Glutamatergic neuron (in vitro differentiated cells): ENCODE measurements at places on chromosomes 7 and 10. TPM values are rescaled to one million over a fixed set of nuclear protein-coding genes. Genes with fewer than 3 reads are reported as not detected.

DNA sequence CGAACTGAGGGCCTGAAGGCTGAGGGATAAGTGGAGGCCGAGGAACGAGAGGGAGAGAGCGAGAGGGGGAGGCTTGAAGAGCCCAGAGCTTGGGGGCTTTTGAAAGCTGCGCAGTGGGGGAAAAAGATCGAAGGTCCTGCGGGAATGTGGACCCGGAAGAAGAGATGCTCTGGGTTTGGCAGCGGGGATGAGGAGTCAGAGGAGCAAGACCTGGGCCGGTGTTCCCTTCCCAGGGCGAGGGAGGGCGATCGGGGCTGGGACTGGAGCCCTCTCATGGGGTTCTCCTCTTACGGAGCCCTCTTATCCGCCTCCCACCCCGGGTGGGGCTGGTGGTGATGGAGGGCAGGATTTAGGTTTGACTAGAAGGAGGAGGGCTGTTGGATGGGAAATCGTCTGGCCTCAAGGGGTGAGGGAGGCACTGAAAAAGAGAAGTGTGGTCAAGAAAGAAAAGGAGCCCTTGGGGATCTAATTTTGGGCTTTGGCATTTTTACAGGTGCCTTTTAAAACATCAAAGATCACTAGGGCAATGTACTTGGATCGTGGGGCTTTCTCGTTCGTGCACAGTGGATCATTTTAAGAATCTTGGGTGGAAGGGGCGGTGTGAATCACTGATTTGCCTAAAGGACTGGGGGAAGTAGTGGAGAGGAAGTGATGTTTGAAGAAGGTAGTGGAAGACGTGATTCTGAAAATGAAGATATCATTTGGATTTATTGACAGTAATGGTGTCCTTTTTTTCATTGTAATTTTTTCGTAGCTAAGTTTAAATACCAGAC, 637 bp downstream of the SAMD8 start:
- peak; percentile 65 for DNase-seq

GRCh38 chr7:92856436-92856835, 20.1 kb upstream of the CDK6 start:
- no peak for DNase-seq

GRCh38 chr7:2243458-2243857, 1.4 kb downstream of the NUDT1 start:
- no peak for DNase-seq

- DNase-seq: no peak
Observed at GRCh38 chr10:4704034-4704545, 121.9 kb upstream of the AKR1E2 start.

- DNase-seq: no peak
Observed at GRCh38 chr10:98098247-98098646, 36.2 kb upstream of the R3HCC1L start.

The ZMIZ1 gene
- 230 TPM for total RNA-seq

The ELAPOR2 gene
- 122 TPM for total RNA-seq

- DNase-seq: no peak
Observed at GRCh38 chr7:105794741-105795729, 81.4 kb downstream of the ATXN7L1 start.

GRCh38 chr7:133572087-133572486, 319.2 kb downstream of the EXOC4 start:
- no peak for DNase-seq

The DNAH11 gene
- 0.22 TPM for total RNA-seq

The HOXA9 gene
- total RNA-seq: not detected

The C10orf71 gene
- 0.12 TPM for total RNA-seq

The MMP21 gene
- not detected for total RNA-seq

The ADRB1 gene
- total RNA-seq: not detected

- no peak for DNase-seq
Observed at GRCh38 chr10:76428551-76429367, 997.3 kb downstream of the LRMDA start.

The SLC18A2 gene
- 12.0 TPM for total RNA-seq

GRCh38 chr10:43069211-43069515, 7.7 kb upstream of the RET start:
- no peak for DNase-seq

DNA sequence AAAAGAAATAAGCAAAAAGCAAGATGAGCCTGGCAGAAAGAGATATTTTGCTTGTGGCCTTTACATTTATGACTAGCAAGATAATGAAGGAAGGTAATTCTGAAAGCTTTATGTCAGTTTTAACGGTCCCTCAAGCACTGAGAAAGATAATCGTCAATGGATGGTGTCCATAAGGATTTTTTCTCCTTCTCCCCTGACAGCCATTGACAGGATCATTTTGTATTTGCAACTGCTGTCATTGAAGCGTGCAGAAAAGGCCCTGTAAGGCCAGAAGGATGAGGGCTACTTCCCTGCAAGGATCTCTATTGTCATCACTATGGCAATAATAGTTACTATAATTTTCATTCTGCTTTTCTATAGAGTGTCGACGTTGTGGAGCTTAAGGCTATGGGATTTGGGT, 994 bp upstream of the LRGUK start:
- no peak for DNase-seq

GRCh38 chr10:15744217-15744865, 24.6 kb upstream of the ITGA8 start:
- DNase-seq: peak; percentile 44

- peak; percentile 53 for DNase-seq
Observed at GRCh38 chr10:25176421-25176968, 1.7 kb downstream of the GPR158 start.

- no peak for DNase-seq
Observed at GRCh38 chr10:43043342-43043772, 33.5 kb upstream of the RET start.

DNA sequence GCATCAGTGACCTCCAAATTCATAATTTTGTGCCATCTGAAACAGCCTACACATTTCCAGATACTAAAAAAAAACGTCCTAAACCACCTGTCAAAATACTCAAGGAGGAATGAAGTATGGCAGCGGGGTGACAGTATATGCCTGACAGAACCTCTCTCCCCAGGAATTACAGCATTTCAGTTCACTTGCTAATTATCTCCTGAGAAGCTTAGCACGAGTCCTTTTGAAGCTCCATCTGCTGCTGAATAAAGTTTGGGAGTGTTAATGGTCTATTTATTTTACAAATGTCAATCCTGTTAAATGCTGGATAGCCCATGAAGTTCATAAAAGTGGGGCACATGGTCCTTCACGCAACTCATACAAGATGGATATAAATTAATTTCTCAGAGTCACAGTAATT, 29.4 kb upstream of the ANLN start:
- DNase-seq: no peak

GRCh38 chr7:119935418-119936025, 337.5 kb upstream of the KCND2 start:
- no peak for DNase-seq

GRCh38 chr7:945556-946255, 8.8 kb downstream of the ADAP1 start:
- no peak for DNase-seq

The OSBPL3 gene
- 37.5 TPM for total RNA-seq

DNA sequence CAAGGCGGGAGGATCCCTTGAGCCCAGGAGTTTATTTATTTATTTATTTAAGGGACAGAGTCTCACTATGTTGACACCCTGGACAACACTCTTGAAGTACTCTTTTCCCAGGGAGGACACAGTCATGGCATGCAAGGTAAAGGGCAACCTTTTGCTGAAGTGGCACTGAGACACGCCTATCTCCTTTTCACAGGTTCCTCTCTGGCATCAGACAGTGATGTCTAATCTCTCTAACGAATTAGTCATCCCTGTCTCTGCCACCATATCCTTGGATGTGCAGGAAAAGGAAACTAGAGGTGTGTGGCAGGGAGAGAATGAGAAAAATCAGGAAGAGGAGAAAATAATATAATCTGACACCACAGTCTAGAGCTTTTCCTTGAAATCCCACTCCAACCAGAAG, 19.5 kb downstream of the CPVL start:
- DNase-seq: no peak

The FAM237B gene
- not detected for total RNA-seq

- no peak for DNase-seq
Observed at GRCh38 chr10:123175389-123176387, 21.5 kb downstream of the BUB3 start.

The CALD1 gene
- 61.8 TPM for total RNA-seq

DNA sequence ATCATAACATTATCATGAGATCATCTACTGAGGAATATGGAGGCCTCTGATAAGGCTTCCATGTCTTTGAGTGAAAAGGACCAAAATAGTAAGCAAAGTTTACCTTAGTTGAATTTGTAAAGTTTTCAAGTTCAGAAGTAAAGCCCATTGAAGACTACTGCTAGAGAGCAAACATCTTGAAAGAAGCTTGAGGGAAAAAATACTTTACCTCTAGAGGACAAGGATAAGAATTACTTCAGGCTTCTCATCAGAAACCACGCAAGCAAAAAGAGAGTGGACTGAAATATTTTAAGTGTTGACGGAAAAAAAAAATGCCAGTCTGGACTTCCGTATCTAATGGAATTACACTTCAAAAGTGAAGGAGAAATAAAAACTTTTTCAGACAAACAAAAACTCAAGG, 114.3 kb downstream of the MPP7 start:
- DNase-seq: no peak

The EN2 gene
- 0.20 TPM for total RNA-seq

The HOXA5 gene
- not detected for total RNA-seq

The MYL10 gene
- total RNA-seq: not detected

The PRTFDC1 gene
- 14.4 TPM for total RNA-seq

The CALCR gene
- total RNA-seq: not detected

DNA sequence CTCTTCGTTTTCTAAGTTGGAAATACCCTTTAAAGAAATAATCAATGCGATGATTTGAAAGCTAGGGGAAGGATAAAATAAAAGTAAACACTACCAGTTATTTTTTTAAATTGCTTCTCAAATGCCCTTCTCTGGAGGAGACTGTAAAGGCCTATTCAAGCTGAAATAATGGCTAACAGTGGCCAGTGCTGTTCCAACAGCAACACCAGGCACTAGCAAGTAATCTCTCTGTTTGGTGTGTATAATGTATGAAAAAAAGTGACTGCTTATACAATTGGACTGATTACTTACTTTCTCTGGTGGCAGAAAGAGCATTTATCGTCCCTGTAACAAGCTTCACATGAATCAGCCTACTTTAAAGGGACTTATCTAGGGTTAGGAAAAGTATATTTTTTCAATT, 102.7 kb downstream of the CSTF2T start:
- DNase-seq: no peak

- DNase-seq: no peak
Observed at GRCh38 chr10:11177381-11177780, 159.7 kb downstream of the CELF2 start.

DNA sequence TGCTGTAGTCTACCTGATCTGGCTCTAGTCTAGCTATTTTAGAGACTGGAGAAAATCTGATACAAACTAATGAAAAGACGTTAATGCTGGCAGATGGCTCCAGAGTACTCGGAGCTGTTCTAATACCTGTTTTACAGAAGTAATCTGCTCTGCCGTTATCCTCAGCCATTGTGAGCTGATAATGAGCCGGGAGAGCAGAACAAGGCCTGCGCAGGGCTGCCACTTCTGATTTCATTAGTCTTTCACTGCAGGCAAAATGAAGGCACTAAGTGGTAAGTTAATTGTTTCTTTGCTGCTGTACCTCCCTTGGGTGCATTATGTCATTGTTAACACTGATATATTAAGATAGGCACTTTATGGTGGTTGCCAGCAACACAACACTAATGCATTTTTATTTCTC, 456.4 kb upstream of the PFKP start:
- peak; percentile 52 for DNase-seq

The GRID1 gene
- total RNA-seq: 8.0 TPM

- DNase-seq: no peak
Observed at GRCh38 chr10:13957856-13958255, 371.1 kb downstream of the PRPF18 start.

DNA sequence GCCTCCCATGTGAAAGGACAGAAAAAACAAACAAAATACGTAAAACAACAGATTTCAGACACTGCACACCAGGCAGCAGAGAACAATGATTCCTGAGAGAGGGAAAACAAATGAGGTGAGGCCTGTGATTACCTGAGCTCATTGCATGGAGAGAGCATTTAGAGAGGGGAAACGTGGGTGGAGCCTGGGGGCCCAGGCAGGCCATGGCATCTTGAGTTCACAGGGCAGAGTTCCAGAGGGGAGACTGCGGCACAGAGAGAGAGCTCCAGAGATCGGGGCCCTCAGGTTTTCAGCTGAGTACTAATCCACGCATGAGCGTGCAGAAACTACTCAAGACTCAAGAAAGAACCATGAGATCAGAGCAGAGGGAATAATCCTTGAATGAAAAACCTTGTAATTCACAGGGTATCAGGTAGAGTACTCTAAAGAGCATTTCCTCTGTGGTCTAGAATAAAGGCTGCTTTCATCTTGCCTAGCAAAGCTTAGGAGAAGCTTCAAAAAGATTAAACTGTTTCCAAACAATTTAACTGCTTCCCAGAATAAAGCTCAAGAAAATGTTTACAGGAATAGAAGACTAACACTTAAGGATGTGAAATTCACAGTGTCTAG, 46.6 kb upstream of the ARHGAP12 start:
- no peak for DNase-seq

- DNase-seq: no peak
Observed at GRCh38 chr7:129644634-129645230, 33.2 kb downstream of the NRF1 start.

The ABCB1 gene
- total RNA-seq: 0.78 TPM

The SERPINE1 gene
- total RNA-seq: not detected

DNA sequence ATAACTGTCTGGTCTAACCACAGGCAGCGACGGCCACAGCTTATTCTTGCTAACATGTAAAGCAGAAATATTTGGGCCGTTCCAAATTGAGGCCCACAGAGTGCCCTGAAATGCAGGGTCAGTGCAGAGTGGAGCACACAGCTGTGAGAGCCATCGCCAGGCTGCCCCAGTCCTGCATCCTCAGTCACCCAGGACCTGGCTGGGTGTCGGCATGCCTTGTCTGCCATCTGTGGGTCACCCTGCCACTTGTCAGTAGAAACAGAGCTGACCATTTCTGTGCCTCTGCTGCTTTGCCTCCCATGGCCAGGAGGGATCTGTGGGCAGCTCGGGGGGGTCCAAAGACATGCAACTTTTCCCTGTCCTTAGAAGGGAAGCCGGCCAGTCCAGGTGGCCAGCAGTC, 57.3 kb upstream of the BTBD16 start:
- DNase-seq: no peak

- no peak for DNase-seq
Observed at GRCh38 chr7:2818121-2818520, 26.0 kb downstream of the GNA12 start.

- no peak for DNase-seq
Observed at GRCh38 chr10:3226960-3227744, 54.6 kb upstream of the PITRM1 start.

The GIMAP2 gene
- total RNA-seq: not detected

- no peak for DNase-seq
Observed at GRCh38 chr10:62853710-62854109, 37.5 kb upstream of the EGR2 start.

The GIMAP5 gene
- total RNA-seq: not detected

GRCh38 chr10:125118011-125118611, 42.3 kb downstream of the CTBP2 start:
- no peak for DNase-seq

GRCh38 chr10:125762692-125763648, 12.7 kb downstream of the MMP21 start:
- no peak for DNase-seq

DNA sequence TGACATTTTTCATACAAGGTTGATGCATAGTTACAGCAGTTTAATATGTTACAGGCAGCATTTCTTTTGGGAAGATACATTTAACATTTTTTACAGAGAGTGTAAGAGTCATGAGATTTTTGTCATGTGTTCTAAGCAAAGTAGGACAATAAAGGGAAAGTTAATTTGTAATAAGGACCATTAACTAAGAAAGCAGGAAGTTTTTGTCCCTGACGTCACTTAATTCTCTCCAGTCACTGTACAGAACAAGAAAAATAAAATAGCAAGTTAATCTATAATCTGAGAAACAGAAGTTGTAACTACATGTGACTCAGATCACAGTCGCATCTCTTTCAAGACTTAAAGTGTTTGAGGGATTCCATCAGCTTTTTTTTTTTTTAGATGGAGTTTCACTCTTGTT, 49.5 kb upstream of the CAPZA2 start:
- no peak for DNase-seq
